HT-29 (cell line): ENCODE measurements at places on chromosomes 1 and 21. TPM values are rescaled to one million over a fixed set of nuclear protein-coding genes. Genes with fewer than 3 reads are reported as not detected.
A peak's percentile ranks its signal among the peaks of the same experiment; 100 is the strongest.

GRCh38 chr1:153730468-153730988, 2.7 kb downstream of the INTS3 start:
- DNase-seq: no peak

GRCh38 chr1:117146575-117147340, 25.2 kb upstream of the TRIM45 start:
- peak; percentile 28 for DNase-seq

GRCh38 chr1:234851450-234852438, 241.8 kb upstream of the IRF2BP2 start:
- no peak for DNase-seq

GRCh38 chr1:225617956-225618355, 35.0 kb downstream of the ENAH start:
- DNase-seq: no peak

DNA sequence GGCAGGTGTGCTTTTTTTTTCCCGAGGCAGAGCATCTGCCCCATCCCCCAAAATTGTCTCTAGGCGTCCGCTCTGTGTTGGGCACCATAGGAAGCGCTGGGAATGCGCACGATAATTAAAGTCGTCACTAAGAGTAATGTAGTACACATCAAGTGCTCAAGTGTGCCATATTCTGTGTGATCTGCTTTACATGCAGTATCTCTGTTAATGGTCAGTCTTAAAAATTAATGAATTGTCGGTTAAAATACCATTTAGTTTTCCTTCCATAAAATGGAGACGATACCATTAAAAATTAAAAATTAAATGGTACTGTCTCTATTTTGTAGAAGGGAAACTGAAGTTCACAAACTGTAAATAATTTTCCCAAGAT, 544 bp upstream of the CCT8 start:
- DNase-seq: no peak

GRCh38 chr1:168343566-168343965, 62.9 kb downstream of the TBX19 start:
- DNase-seq: no peak

DNA sequence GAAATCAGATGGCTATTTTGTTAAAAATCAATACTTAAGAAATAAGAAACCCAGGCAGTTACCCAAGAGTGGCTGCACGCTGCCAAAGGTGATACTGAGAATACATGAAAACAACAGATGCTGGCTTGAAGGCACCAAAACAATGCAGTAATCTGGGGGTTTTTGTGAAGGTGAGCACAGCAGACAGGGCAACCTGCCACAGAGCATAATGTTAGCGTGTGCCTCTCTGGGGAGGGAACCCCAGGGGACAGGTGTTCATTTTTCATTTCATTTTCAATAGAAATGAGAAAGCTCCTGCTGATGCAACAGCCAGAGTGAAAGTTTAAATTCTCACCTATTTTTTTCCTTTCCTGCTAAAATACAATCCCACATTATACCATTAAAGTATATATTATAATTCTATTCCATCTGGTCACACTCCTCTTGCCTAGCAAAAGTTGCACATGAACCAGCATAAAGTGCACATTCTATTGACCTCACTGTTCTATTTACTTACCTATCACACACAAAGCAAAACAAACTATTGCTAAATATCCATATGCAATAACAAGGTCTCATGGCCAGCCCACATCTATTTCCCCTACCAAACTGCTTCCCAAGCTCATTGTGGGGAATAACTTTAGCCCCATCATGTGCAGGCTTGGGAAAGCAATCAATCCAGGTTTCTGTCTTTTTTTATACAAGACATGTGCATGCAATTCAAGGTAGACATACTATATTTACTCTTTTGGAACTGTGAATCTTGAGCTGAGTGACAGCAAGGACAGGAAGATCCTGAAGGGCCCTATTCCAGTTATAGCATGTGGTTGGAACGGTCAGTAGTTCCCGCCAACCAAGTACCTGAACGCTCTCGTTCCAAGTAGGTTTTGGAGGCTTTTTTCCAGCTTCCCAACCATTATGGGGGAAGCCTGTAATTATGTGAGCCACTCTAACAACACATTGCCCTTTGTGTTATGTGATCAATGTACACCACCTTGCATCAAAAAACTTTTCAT, 173.6 kb downstream of the RERE start:
- no peak for DNase-seq

DNA sequence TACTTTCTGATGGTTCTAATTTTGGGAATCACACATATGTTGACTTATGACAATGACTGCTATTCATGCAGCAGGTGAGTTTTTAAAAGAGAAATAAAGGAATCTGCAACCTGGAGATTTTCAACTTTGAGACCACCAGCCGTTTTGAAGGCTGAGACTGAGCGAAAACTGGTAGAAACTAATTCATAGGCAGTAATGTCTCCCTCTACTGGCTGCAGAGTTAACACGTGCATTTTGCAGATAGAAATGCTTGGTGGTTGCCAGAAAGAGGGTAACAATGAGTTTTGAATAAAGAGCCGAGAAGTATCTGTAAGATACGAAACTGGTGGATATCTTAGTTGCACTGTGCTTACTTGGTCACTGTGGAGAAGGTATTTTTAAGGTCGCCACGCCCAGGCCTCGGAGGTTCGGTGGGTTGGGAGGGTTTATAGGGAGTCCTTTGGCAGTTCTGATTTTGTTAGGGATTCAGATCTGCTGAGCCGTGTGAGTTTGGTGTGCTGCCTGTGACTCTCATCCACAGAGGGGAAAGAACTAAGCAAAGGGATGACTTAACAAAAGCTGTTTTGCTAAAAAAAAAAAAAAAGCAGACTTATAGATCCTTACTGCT, 83.0 kb downstream of the RYR2 start:
- peak; percentile 36 for DNase-seq

- DNase-seq: no peak
These were observed 17.3 kb upstream of the MIIP start for GRCh38 chr1:12001996-12002493.

GRCh38 chr1:176206006-176206960, 803 bp downstream of the COP1 start:
- peak; percentile 71 for DNase-seq

GRCh38 chr21:45153358-45154318, 79.3 kb downstream of the ADARB1 start:
- no peak for DNase-seq

DNA sequence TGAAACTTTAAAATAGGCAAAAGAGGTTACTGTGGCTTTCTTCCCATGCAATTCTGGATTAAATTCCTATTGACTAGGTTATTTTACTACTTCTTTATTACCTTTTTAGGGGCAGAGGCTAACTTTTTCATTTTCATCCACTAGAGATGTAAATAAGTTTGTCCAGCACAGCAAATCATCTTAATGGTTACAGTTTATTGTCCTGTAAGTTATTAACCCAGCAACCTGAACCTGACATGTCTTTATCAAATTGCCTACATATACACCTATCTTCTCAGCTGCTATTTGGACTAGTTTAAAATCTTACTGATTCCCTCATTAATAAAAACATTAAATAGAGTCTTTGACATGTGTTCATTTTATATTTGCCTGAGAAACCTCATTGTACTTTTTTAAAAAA, 6.9 kb upstream of the SCYL3 start:
- no peak for DNase-seq

- DNase-seq: peak; percentile 55
These were observed 167.2 kb downstream of the RUNX1 start for GRCh38 chr21:34881839-34882371.

GRCh38 chr1:86277936-86278335, 118.2 kb downstream of the ODF2L start:
- no peak for DNase-seq

DNA sequence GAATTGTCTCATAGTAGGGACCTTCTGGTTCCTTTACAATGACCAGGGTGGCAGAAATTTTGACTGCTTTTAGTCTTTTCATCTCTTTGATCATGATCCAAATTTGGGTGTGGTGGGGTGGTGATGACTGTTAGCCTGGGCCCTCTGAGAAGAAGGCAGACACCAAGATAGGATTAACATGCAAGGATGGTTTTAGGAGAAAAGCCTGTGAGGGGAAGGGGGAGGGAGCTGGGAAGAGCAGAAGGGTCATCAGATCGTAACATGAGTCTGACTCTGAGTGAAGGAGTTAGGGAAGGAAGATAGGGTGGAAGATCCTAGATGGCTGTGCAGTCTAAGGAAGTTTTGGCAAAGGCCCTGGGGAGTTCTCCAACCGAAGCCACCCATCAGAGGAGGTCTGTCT, 28.5 kb upstream of the CAMSAP2 start:
- DNase-seq: no peak

- no peak for DNase-seq
These were observed 2.0 kb downstream of the CCDC24 start for GRCh38 chr1:43993206-43993914.

GRCh38 chr1:9435153-9435636, 104.1 kb upstream of the SLC25A33 start:
- no peak for DNase-seq

DNA sequence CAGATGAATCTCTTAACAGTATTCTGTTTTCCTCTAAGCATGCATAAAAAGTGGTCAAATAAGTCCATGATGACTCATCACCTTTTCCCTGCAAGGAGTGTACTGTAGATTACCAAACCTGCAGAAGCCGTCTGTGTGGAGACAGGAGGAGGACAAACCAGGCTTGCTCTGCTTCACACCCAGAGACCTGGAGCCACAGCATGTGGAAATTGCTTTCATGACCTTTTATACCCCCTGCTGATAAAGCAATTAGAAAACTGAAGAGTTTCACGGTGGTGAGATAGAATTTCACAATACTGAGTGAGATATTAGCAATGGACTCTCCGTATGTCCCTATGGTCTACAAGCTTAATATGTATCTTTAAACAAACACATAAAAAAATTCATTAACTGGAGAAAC, 9.4 kb downstream of the CORT start:
- DNase-seq: peak; percentile 68

DNA sequence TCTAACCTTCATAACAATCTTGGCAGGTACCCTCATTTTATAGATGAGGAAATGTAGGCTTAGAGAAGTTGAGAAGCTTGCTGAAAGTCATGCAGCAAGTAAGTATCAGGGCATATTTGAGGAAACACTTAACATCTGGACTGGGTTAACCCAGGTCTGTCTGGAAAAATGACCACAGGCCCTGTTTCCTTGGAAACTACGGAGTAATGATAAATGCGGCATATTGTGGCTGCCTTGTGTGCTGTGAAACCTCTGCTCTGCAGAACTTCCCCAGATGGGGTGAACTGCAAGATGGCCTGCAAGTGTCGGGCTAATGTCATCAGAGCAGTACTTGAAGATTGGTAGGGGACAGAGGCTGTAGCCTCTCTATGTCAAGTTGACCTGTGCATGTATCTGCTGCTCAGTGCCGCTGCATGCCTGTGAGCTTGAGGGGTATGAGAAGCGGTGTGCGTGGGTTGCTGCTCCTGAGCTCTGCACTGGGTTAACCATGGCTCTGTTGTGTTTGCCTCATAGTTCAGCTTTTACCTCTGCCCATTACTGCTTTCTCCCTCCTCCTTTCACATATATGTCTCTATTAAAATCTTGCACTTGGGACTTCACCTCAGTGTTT, 83.1 kb downstream of the WDR3 start:
- DNase-seq: no peak

- DNase-seq: no peak
These were observed 293.3 kb upstream of the RUNX1 start for GRCh38 chr21:35342440-35342839.

DNA sequence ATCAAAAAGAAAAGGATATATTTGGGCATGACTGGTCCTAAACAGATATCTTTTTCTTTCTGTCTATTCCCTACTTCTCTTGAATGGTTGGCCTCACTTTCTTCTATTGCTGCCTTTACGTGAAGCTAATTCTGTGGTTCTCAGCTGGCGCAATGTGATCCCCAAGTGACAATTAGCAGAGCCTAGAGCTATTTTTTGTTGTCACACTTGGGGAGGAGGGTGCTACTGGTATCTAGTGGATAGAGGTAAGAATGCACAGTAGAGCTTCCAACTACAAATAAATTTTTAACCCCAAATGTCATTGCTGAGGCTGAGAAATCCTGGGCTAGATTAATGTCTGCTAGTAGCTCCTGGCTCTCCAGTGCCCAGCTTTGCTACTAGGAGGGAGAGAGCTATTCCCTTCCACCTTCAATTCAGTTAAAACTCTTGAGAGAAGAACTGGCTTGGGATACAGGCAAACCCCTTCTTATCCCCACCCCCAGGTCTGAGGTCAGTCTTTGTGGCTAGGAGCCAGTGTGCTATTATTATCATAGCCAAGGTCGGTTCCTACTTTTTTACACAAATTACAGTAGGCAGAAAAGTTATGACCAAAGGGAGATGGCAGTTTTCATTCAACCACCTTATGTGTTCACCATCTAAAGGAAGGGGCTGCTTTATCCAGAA, 102.1 kb downstream of the SNX7 start:
- DNase-seq: no peak

DNA sequence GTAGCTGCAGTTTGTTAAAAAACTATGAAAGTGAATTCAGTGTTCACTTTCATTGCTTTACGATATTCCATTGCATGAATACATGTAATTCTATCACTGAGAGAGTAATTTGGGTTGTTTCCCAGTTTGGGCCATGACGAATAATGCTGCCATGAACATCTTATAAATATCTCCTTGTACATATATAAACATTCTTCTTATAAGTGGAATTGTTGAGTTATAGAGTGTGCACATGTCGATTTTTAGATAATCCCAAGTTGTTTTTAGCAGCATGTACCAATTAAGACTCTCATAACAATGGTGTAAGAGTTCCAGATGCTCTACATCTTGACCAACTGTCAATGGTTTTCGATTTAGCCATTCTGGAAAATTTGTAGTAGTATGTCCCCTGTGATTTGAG, 40.9 kb downstream of the ALG6 start:
- DNase-seq: no peak

GRCh38 chr1:119321666-119322419, 46.7 kb upstream of the HAO2 start:
- DNase-seq: no peak

DNA sequence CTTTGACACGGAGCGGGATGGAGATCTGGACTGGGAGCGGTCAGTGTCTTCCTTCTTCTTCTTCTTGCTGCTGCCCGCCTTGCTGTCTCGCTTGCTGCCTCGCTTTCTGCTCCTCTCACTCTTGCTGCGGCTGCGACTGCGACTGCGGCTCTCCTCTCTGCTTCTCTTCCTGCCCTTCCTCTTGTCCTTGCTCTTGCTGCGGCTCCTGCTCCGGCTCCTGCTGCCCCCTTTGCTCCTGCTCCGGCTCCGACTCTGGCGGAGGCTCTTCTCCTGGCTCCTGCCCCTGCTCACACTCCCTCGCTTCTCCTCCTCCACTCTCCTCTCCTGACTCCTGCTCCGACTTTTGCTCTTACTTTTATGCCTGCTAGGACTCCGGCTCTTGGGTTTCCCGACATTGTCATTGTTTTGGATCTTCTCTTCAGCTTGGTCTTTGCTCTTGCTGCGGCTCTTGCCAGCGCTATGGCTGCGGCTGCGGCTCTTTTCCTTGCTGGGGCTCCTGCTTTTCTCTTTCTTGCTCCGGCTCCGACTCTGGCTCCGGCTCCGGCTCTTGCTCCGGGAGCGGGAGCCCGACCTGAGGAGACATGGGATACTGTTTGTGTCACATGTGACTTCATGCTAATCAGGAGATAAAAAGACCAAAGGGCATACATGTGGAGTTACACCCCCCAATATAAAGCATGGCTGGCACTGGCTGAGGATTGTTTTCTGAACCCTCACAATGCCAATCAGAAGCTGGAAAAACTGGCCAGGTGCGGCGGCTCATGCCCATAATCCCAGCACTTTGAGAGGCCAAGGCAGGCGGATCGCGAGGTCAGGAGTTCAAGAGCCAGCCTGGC, 25.2 kb upstream of the TMEM200B start:
- no peak for DNase-seq

EFCAB14 gene
- total RNA-seq: 34.2 and 42.6 TPM in 2 replicates

MPZ gene
- total RNA-seq: 0.16 and 0.41 TPM in 2 replicates

TMEM82 gene
- not detected in 2 replicates for total RNA-seq

CTSE gene
- total RNA-seq: 6.6 and 9.1 TPM in 2 replicates

LCE3E gene
- not detected in 2 replicates for total RNA-seq

GJB3 gene
- 63.6 and 70.4 TPM in 2 replicates for total RNA-seq

CHRNB2 gene
- not detected in 2 replicates for total RNA-seq

ZBTB40 gene
- 10.4 and 11.9 TPM in 2 replicates for total RNA-seq

INAVA gene
- 108 and 119 TPM in 2 replicates for total RNA-seq

RPE65 gene
- total RNA-seq: not detected in 2 replicates
